ENCODE measurements at places on chromosomes 5 and 9.

DNA sequence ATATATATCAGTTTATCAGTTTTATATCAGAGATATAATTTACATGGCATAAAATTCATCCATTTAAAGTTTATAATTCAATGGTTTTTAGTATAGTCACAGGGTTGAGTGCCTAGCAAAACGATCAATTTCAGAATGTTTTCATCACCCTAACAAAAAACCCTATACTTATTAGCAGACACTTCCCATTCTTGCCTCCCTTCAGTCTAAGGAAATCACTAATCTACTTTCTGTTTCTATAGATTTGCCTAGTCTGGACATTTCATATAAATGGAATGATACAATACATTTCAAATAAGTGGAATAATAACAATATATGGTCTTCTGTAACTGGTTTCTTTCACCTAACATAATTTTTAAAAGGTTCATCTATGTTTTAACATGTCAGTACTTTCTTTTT, 9.6 kb upstream of the LNPEP start:
- no peak for DNase-seq

DNA sequence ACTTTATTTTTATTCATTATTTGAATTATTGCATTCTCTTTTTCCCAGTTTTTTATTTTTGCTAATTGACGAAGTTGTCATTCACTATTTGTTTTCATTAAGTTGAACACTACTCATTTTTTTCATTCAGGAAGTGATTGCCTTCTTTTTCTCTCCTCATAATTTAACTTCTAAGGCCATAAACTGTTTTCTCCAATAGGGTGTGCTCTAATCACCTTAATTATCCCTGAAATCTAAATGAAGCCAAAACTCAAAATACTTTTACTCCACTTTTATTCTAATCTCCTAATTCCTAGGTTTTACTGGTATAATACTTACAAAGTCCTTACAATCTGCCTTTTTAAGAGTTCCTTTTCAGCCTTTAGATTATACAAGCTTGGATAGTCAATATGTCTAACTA, 2.9 kb upstream of the OR13C2 start:
- DNase-seq: no peak

- DNase-seq: no peak
Observed at GRCh38 chr5:1792842-1793266, 6.8 kb downstream of the MRPL36 start.

DNA sequence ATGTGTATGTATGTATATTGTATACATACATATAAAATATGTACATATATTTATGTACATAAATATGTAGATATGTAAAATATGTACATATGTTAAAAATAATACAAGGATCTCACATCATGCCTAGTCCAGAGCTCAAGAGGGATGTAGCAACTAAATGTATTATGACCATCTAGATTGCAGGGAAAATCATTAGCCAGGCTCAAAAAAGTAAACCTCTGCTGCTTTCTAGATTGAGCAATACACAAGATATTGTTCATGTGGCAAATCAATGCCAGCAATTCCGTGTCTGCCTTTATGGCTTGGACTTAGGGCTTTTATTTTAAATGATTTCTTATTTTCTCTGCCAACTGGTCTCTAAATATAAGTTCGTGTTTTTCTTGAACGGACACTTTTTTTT, 65.2 kb downstream of the RAI14 start:
- DNase-seq: no peak

DNA sequence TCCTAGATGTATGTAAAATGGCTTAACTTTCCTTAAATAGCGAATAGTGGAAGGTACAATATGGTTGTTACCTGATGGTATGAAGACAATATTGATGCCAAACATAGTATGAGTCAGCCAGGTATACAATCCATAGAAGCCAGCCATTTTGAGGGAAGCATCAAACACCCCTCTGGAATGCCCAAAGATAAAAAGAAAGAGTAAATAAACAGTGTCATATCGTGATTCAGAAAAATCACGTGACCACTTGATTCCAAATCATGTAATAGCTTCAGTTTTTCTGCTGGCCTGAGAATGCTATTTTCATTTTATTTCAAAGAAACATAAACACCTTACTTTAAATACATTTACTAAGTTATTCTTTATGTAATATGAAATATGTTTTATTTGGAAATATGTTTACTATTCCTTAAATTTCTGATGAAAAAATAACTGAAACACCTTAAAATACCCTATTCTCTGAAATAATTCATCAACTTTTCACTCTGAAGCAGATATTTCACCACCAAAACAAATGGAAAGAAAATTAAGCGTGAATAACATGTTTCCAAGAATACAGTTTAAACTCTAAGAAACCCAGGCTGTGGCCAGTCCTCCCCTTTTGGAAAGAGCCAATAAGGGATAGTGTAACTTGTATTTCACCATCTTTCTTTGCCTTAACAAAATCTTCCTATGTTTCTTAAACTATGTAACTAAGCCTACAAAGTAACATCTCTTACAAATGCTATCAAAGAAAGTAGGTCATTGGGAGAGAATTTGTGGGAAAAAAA, 24.8 kb upstream of the CTNNAL1 start:
- no peak for DNase-seq

DNA sequence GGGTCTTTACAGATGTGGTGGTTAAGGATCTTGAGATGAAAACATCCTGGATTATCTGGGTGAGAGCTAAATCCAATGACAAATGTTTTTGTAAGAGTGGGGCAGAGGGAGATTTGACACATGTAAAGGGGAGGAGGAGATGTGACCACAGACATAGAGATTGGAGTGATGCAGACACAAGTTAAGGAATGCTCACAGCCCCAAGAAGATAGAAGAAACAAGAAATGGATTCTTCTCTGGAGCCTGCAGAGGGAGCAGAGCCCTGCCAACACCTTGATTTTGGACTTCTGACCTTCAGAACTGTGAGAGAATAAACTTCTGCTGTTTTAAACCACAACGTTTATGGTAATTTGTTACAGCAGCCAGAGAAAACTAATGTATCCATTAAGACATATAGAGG, 21.7 kb downstream of the ITGA2 start:
- no peak for DNase-seq

- DNase-seq: no peak
Observed at GRCh38 chr5:69213513-69214215, 21.0 kb upstream of the CDK7 start.

GRCh38 chr9:93612796-93613154, 36.4 kb downstream of the PHF2 start:
- no peak for DNase-seq

- no peak for DNase-seq
Observed at GRCh38 chr5:6118691-6119090, 259.7 kb downstream of the MED10 start.

GRCh38 chr5:145957388-145957787, 21.0 kb downstream of the SH3RF2 start:
- no peak for DNase-seq

GRCh38 chr9:125963932-125964331, 216.8 kb downstream of the PBX3 start:
- DNase-seq: no peak
